ENCODE measurements at places on chromosomes 1 and 21.

- DNase-seq: no peak
Measured at GRCh38 chr1:114758256-114758832, 560 bp upstream of the CSDE1 start.

DNA sequence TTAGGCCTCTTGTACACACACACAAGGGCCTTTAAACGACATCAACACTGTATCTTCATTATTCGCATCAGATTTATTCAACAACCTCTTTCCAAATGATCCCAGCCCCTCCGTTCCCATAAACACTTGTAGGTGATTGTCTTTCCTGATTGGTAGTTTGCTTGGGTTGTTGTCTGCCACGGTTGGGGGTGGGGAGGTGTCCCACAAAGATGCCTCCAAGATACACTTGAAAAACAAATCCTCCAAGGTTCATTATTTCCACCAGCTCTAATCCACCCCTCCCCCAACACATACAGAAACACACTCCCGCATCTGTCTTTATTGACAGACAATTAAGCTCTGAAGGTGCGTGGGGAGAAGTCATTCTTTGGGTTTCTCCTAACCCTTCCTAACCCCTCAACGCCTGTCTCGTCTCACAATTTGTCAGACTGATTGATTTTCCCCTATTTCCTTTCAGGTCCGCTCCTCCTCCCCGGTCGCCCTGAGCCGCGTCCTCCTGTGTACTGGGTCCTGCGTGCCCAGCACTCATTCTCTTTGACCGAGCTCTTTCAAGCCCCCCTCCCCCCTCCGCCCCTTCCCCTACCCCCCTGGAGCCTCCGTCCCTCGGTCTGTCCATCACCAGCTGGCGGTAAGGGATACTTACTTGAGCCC lies 1.4 kb downstream of the WDR26 start:
- DNase-seq: no peak

- no peak for DNase-seq
Measured at GRCh38 chr1:20184481-20184900, 1.4 kb upstream of the UBXN10 start.

GRCh38 chr1:201536558-201536957 lies 2.4 kb upstream of the NAV1 start:
- no peak for DNase-seq

- no peak for DNase-seq
Measured at GRCh38 chr1:69671363-69672010, 103.8 kb downstream of the LRRC7 start.

- DNase-seq: peak; percentile 20
Measured at GRCh38 chr21:16330082-16330907, 600.5 kb downstream of the USP25 start.

- no peak for DNase-seq
Measured at GRCh38 chr1:109787211-109787844, 23.6 kb upstream of the EPS8L3 start.

- no peak for DNase-seq
Measured at GRCh38 chr1:54581621-54582035, 33.6 kb downstream of the ACOT11 start.

DNA sequence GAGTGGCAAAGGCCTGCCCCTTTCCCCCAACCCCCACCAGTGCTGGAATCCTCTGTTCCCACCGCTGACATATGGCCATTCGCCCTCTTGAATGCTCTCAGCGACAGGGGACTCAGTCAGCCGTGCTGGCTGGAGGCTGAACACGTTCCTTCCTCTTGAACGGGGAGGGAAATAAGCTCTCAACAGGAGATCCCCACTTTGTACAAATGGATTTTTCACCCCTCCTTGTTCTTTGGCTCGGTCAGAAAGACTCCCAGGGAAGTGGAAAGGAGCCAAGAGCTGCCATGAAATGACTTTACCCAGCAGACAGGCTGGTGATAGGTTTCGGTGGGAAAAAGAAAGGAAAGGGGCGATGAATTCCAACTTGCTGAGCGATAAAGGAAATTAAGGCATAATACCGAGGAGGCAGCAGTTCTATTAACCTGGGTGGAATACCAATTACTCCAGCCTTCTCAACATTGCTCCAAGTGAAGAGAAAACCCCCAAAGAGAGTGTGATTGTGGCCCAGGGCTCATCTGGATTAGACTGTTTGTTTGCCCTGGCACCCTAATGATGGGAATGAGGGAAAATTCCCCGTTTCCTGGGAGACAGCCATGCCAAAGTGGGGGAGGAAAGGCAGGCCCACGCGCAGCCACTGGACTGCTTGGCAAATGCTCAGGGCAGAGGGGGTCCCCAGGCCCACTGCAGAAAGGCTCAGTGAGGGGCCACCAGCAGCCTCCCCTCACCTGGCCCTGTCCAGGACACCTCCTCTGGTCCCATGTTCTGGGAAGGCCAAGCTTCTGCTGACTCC lies 23.9 kb downstream of the LRP8 start:
- DNase-seq: no peak

GRCh38 chr1:220655509-220655908 lies 34.7 kb upstream of the C1orf115 start:
- no peak for DNase-seq

DNA sequence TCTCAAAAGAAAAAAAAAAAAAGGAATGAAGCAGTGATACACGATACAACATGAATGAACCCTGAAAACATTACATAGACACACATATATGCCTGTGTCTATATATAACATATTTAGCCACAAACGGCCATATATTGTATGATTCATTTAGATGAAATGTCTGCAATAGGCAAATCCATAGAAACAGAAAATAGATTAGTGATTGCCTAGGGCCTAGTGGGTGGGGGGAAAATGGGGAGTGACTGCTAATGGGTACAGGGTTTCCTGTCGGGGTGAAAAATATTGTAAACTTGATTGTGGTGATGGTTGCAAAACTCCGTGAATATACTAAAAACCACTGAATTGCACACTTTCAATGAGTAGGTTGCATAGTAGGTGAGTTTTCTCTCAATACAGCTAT lies 6.0 kb upstream of the H6PD start:
- no peak for DNase-seq

GRCh38 chr21:27681038-27681437 lies 714.1 kb upstream of the ADAMTS5 start:
- DNase-seq: no peak

- no peak for DNase-seq
Measured at GRCh38 chr1:222288053-222288452, 259.9 kb downstream of the HHIPL2 start.

GRCh38 chr1:177427811-177428210 lies 257.1 kb downstream of the BRINP2 start:
- DNase-seq: no peak

DNA sequence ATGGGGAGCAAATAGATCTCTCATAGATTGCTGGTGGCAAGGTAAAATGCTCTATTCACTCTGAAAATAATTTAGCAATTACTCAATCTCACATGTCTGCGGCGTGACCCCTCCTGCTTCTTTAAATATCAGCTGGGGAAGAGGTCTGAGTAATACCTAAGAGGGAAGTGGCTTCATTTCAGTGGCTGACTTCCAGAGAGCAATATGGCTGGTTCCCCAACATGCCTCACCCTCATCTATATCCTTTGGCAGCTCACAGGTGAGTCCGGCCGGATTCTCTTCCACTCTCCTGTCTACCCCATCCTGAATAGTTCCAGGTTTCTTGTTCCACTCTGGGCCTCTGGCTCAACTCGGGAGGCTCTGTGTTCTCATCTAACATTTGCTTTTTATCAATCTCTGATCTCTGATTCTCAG lies at the start of gene SLAMF7:
TSS of gene SLAMF7 (plus strand) at position 150 of the 414 bp plus-strand sequence. CDS start at position 205, 55 bp downstream.
- DNase-seq: no peak

- peak; percentile 86 for DNase-seq
Measured at GRCh38 chr1:244834543-244835275, 749 bp upstream of the COX20 start.

DNA sequence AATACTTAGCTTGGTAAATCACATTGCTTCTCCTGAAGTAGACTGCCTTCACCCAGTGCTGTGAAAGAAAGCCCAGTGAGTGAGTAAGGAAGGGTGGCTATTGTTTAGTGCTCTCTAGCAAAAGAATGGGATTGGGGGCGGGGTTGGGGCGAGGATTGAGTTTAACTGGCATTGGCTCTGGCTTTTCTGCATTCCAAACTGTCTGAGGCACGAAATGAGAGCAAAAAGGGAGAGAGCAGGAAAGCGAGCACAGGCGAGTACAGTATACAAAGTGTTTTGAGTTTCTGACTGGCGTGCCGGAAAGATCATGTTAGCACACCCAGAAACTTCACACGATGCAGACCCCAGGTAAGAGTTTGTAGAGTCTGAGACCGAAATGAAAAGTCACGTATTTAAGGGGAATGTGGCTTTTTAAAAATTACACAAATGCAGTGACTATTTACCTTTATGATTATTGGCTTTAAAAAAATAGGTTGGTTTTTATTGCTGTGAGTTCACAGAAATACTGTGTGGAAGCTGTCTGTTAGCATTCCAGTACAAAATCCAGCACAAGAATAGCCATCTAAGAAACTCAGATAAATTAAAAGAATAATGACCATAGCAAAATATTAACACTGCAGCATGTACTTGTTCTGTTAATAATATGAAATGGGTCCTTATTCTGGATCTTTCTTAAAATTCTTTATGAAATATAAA lies 155.4 kb downstream of the CLEC20A start:
- DNase-seq: no peak

DNA sequence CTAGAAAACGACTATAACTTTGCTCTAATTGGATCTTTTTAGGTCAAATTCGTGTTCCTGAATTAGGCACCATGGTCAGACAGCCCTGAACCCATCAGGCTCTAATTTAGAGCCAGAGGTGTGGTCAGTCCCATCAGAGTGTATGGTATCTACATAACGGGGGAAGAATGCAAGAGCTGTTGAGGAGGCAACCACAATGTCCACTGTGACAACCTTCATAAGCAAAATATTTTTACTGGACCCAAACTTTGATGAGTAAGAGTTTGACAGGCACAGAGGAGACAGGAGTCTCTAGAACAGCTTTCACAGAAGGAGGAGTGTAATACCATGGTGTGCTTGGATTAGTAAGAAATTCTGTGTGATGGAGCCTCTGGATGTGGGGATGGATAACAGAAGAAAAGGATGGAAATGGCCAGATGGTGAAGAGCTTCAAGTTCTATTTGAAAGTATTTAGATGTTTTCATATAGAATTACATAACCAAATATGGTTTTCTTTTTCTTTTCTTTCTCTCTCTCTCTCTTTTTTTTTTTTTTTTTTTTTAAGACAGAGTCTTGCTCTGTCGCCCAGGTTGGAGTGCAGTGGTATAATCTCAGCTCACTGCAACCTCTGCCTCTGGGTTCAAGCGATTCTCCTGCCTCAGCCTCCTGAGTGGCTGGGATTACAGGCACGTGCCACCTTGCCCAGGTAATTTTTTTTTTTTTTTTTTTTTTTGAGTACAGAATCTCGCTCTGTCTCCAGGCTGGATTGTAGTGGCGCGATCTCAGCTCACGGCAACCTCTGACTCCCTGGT lies 24.9 kb downstream of the UBE2U start:
- no peak for DNase-seq

DNA sequence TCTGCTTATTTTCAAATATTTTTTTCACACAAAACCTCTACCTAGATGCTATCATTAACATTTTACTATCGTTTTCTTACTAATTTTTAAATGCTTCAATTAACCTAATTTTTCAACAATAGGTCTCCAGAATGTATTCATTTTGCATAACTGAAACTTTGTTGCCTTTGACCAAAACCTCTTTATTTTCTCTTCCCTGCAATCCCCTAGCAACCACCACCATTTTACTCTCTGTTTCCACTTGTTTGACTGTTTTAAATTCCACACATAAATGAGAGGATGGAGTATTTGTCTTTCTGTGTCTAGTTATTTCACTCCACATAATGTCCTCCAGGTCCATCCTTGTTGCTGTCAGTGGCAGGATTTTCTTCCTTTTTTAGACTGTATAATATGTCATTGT lies 9.5 kb upstream of the F13B start:
- DNase-seq: no peak

DNA sequence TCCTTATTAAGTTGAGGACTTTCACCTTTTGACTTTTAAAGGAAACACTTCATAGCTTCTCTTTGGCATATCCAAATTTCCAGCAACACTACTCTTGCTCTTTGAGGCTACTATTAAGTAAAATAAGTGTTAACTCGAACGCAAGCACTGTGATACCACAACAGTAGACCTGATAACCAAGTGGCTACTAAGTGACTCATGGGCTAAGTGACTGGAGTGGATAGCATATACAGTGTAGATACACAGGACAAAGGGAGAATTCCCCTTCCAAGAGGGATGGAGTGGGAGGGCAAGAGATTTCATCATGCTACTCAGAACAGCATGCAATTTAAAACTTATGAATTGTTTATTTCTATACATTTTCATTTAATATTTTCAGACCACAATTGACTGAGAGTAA lies 9.8 kb upstream of the KCNA3 start:
- DNase-seq: no peak

- DNase-seq: no peak
Measured at GRCh38 chr1:220527908-220528678, at the start of gene MARK1. Gene MARK1, plus strand, starts transcription at chr1:220528136. Its CDS starts 687 bp downstream, at chr1:220528823.

DNA sequence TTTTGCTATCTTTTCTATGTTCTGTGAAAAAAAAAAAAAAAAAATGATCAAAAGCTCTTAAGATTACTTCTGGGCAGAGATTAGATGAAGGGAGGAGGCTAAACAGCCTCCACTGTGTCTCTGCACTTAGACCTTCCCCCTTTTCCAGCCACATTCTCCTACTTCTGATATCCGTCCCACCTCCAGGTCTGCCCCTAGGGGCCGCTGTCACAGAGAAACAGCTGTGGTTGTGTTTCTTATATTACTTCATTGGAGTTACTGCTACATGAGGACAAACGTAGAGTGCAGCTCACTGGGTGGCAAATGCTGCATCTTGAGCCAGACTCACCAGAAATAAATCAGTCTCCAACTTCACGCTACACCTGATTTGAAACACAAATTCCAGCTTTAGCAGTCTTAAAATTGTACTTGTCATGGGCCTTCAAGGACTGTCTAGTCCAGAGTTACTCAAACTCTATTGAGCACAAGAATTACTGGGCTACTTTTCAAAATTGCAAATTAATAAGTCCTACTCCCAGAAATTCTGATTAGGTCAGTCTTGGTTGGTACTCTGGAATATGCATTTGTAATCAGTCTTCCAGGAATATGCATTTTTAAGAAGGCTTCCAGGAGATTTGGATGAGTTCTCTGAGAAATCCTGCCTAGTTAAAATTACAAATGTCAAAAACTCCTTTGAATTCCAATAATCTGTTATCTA lies 125.2 kb upstream of the PTBP2 start:
- DNase-seq: peak; percentile 25

GRCh38 chr1:202280595-202280994 lies 61.1 kb downstream of the UBE2T start:
- no peak for DNase-seq

DNA sequence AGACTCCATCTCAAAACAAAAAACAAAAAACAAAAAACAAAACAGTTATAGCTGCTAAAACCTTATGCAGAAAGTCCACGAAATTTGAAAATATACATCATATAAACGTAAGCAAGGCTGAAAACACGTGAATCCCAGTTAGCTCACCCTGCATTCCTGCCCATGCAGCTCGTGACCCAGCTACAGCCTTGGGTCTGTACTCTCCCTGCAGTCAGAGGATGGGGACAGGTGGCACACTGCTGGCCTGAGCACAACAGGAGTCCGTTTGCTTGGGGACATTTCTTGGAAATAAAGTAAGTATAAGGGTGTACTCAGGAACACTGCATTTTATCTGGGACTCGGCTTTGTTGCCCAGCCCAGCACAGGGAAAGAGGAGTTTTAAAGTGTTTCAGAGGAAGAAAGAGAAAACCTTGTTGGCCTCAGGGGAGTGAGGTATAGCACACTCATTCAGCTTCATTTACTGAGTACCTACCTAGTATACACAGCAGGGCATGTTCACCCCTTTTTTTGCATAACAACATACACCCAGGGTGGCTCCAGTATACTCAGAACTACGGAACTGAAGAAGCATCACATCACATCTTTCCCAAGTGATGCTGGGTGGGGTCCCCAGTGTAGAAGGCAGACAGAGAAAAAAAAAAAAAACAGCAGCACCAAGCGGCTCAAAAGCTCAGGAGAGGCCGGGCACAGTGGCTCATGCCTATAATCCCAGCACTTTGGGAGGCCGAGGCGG lies 44.1 kb downstream of the CAPZB start:
- no peak for DNase-seq

Data from CMK (cell line).